COR-L47 (cell line): ENCODE measurements at places on chromosomes 3 and 15.

DNA sequence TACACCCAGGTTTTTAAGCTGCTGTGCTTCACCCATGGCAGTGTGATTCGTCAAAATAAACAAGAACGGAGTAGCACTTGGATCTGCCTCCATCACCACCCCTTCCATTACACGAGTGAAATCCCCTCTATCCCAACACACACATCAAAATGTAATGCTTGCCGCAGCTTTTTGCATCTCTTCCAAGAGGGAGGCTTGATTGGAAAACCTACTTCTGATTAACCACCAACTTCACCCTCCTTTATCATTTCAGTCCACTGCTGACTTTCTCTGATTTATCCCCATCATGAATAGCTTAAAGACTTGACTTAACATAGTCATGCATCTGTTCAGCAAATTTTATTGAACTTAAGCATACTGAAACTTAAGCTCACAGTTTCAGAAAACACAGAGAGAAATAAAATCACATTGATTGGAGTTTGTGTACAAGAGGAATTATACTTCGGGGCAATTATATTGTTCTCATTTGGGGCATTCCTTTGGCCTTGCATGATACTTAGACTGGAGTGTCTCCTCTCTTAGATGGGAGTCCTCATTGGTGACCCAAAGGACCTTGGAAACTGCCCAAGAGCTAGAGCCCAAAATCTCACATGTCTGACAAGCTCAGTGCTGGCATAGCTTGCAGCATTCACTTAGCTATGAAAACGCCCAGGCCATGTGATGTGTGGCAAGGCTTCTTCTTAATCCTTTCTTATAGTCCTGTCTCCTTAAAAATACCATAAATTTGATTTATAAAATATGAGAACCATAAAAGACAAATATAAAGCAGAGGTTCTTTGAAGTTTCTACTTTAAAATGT lies 124.3 kb upstream of the UMPS start:
- no peak for DNase-seq

GRCh38 chr3:189139611-189139940 lies 32.2 kb upstream of the TPRG1 start:
- DNase-seq: no peak

- no peak for DNase-seq
Observed at GRCh38 chr3:138717348-138717747, 108.8 kb downstream of the FAIM start.

DNA sequence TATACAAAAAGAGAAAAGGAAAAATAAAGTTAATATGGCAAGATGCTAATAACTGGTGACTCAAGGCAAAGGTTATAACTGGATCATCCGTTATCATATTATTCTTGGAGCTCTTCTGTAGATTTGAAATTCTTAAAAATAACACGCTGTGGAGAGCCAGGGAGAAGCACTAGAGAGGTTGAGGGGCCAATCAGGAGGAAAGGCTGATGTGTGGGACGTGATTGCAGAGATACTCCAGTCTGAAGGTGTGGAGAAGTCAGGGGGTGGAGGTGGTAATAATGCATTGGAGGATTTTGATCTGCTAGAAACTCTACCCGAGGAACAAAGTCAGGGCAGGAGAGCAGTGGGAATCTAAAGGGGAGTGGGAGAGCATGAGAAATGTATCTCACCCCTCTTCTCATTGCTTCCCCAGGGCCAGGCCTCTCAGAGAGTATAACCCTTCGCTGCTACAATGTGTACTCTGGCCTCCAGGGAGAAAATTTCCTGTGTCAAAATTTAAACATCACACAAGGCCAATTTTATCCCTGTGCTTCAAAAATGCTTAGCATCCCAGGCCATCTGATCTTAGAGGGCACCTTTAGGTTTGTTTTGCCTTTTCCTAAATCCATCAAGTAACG lies 211.5 kb upstream of the SEMA6D start:
- DNase-seq: no peak

GRCh38 chr3:139299261-139300132 lies 44.3 kb upstream of the MRPS22 start:
- DNase-seq: no peak

DNA sequence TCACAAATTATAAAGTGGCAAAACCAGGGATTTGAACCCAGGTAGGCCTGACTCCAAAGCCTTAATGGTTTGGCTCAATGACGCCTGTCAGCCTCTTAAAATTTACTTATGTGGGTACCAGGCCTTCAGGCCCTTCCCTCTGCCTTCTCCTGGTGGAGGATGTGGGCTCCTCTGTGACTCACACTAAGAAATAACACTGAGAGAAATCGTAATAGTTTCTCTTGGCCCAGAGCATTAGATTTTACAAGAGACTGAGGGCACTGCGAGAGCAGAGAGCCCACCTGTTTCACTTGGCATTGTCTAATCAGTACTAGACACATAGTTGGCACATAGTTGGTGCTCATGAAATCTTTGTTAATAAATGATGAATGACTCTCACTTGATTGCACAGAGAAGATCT lies 505.2 kb downstream of the SHQ1 start:
- DNase-seq: no peak

GRCh38 chr3:9178697-9179096 lies 70.7 kb downstream of the SRGAP3 start:
- no peak for DNase-seq

DNA sequence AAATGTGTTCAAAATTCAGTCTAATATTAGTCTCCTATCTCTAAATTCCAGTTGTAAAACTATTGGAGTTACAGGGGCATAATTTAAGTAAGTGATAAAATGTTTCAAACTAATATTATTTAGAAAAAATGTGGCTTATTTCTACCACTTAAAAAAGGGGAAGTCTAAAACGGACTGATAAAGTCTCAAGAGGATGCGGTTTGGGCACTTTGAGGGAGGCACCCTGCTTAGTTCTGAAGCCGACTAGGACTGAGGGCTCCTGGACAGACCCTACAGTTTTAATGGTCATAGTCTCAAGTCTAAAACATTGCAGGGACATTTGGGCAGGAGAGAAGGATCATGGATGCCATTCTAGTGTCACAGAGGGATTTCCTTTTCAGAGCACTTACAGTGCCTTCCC lies 566.3 kb downstream of the NR2F2 start:
- no peak for DNase-seq

GRCh38 chr15:40106203-40107161 lies 2.2 kb downstream of the BMF start:
- no peak for DNase-seq

DNA sequence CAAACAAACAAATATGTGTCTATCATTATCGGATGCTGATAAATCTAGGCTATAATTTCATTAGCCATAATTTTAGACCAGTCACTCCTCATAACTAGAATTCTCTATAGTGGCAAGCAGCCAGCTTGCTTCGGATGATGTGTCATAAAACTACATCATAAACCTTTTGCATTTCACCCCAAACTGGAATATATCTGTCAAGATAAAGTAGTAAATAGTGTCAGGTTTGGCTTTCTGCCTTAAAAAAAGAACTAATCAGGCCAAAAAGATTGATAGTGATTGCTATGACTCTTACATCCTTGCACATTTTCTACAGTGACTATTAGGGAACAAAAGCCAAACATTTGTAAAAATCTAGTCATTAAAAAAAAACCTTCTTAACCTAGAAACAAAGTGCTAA lies 51.0 kb downstream of the DPPA2 start:
- no peak for DNase-seq

GRCh38 chr3:151550025-151550618 lies 89.3 kb upstream of the IGSF10 start:
- no peak for DNase-seq

- DNase-seq: no peak
Observed at GRCh38 chr15:77096138-77096537, 25.2 kb upstream of the TSPAN3 start.

DNA sequence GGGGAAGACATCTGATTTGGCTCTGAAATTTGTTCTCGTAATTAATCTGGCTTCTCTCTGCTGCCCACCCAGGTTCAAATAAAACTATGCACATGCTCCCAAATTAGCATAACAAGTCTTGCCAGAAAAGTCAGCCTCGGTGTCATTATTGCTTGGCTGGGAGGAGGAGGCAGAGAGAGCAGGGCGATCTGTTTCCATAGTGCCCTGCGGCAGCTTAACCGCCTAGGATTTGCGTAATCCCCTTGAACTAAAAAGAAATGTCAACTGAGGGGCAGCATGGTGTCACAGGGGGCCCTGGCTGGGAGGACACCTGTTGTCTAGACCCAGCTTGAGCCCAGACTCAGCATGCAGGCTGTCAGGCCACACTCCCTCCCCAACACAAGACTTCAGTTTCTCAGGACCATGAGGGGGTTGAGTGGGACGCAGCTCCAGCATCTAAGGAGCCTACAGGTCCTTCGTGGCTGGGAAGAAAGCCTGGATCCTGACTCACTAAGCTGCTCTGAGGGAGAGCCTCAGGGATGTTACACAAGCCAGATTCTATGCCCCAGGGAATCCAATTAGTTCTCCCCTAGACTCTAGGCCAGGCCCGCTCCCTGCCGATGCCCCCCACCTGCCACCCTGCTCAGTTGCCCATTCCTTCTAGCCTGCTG lies 17.3 kb downstream of the MRPS11 start:
- DNase-seq: no peak

GRCh38 chr15:22895465-22896190 lies 57.2 kb downstream of the NIPA2 start:
- DNase-seq: no peak

DNA sequence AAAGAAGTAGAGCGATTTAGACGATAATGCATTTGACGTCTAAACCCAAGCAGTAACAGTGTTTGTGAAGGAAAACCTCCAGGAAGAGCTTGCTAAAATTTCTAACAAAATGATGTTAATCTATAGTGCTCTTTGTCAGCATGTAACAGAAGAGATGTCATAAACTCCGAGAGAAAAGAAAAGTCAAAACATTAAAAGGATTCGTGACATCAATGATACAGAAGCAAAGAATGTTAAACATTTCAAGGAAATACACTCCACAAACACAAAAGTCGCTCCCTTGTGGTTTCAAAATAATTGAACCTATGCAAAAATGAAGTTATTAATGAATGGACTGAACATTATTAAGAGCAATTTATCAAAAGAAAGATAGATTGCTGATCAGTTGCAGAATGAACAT lies 27.9 kb downstream of the AADAC start:
- DNase-seq: no peak

DNA sequence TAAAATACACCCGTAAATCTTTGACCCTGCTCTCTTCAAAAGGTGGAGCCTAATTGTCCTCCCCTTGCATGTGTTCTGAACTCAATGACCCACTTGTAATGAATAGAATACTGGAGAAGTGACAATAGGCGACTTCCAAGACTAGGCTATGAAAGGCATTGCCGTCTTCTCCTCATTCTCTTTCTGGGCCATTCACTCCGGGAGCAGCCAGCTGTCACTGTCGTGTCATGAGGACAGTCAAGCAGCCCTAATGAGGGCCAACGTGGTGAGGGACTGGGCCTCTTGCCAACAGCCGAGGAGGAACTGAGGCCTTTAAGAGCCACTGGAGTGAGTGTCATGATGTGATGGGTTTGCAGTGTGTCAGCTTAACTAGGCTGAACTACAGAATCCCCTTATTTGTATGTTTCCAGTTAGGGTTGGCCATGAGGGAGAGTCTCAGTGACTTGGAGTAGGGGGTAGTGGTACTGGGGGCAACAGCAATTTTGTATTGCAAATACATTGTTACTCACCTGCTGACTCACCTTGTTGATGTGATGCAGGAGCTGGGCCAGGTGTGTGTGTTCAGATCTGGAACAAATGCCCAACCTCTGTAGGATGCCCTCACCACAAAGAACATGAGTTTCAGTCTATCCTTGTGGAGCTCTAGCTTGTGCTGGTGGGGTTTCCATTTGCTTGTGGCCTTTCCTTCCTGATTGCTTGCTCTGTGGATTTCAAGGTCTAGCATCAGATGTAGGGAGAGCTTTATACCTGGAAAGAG lies 188.5 kb upstream of the PROK2 start:
- DNase-seq: no peak

- no peak for DNase-seq
Observed at GRCh38 chr3:16056217-16056616, 118.3 kb upstream of the GALNT15 start.

DNA sequence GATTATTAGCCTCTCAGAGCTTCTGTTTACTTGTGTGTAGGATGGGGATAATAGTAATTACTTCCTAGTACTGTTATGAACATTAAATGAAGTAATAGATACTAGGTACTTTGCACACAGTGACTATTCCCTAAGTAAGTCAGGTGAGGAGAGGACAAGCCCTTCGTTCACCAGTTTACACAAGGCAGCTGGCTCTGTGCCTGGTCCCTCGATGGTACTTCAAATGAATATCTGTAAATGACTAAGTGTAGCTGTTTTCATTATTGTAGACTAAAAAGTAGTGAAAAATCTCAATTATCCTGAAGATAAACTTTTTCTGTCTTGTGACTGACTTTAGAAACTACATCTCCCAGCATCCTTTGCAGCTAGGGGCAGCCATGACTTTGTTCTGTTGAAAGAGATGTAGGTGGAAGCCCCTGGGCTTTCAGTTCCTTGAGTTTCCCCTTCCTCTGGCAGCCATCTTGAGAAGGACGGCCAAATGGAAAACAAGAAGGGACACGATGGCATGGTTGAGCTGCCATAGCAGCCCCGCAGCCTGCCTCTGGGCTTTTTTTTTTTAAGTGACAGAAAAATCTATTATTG lies 11.7 kb upstream of the WNT7A start:
- no peak for DNase-seq

- DNase-seq: no peak
Observed at GRCh38 chr15:99387421-99388168, 136.3 kb downstream of the LRRC28 start.

DNA sequence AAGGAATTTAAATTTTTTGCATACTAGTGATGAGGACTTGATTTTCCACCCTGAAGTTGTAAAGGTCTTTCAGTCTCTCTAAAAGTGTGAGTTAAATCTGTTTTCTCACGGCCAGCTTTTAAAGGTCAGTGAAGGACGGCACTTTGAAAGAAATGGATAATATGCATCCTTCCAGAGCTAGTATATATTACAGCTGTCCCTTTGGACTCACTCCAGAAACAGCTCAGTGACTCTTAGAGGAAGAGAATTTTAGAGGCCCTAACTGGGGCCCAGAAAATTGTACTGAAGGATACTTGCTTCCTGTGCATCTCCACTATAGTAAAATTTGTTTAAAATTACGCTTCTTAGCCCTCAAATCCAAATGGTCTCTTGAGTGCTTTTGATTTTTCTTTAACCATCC lies 41.6 kb downstream of the PIK3CA start:
- DNase-seq: no peak

DNA sequence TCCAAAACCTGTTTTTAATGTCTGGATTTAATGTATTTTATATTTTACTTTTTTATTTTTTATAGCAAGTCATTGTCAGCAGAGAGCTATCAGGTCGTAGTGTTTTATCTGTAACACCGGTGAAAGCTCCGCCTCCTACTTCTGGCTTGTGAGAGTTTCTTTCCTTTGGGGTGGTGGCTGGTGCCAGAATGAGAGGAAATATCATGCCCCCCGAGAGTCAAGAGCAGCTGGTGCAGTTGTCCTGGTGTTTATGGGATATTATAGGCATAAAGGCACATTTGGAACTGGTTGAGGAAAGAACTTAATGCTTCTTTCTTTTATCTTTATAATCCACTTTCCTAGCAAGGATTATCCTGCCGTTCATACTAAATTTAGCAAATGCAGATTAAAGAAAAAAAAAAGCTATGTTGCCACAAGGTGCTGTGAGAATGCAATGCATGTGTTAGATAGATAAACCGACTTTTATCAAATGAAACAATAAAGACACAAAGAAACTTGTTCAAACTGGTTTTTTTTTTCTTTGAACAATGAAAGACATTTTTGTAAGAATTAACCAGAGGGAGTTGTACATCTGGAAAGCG lies 260.1 kb upstream of the PLSCR5 start:
- DNase-seq: no peak
